ENCODE measurements at places on chromosomes 1 and 21.
A peak's percentile ranks its signal among the peaks of the same experiment; 100 is the strongest.

DNA sequence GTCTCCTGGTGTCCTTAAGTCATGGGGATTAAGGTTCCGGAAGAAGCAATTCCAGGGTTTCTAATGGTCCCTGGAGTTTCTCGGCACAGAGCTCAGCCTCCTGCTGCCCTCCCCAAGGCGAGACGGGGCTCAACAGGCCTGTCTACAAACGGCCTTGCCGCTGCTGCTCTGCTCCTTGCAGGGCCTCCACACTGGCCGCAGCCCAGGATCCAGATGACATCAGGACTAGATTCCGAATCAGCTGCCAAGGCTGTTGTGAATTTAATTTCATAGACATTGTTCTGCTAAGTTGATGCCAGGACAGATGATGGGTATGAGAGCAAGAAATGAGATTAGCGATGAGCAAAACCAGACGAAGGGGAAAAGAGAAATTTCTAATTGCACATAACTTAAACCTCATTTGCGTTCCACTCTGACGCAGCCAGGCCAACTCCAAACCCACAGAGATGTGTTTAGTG lies 103.6 kb upstream of the BACE2 start:
- DNase-seq, result no peak

GRCh38 chr1:205484985-205485967 lies 19.2 kb upstream of the CDK18 start:
- peak; percentile 70 for DNase-seq

DNA sequence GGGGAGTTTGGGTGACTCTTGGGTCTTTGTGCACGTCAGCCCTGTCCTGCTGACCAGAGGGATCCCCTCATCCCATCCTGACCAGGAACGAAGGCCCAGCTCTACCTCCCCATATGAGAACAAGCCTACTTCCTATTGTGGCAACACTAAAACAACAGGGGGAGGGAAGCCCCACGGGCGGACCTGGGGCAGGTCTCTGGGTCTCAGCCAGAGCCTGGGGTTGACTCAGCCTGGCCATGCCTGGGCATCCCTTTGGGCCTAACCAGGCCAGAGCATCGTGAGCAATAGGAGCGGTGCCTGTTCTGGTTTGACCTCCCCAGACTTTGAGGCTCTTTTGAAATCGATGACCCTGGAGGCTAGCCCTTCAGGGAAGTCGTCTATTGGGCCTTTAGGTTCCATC lies 16.8 kb downstream of the RPS6KA1 start:
- no peak for DNase-seq

- no peak for DNase-seq
Measured at GRCh38 chr1:169460191-169460833, 25.4 kb downstream of the SLC19A2 start.

- no peak for DNase-seq
Measured at GRCh38 chr1:209484429-209484828, 99.1 kb upstream of the CAMK1G start.

- DNase-seq, result peak; percentile 68
Measured at GRCh38 chr1:168504064-168504837, 39.5 kb downstream of the XCL2 start.

DNA sequence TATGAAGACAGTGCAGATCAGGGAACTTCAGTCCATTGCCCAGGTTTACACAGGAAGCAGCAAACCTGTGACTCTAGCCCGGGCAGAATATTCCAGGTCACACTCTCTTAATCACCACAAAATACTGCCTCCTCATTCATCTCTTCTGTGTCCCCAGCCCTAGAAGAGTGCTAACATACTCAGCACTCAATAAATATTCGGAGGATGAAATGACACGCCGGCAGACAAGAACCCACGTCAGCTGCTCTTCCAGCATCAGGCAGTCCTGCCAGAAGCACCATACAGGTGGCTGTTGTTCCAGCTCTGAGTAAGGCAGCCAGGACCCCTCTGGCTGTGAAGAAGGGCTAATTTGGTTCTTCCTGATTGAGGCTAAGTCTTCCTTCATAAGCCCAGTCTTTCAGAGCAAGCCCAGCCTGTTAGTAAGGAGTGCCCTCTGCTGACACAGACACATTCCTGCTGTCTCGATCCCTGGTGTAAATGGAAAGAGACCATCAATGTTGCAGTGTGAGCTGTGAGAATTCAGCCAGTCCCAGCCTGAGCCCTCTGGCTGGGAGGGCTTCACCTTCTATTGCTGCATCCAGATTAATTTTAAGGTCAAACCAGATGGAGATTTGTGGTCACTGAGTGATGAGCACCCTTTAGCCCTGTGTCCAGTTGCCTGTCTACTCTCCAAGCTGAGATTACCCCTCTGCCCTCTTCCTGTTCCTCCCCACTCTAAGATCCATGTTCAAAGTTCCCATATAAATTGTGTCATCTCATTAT lies 45.0 kb upstream of the KIRREL1 start:
- no peak for DNase-seq

DNA sequence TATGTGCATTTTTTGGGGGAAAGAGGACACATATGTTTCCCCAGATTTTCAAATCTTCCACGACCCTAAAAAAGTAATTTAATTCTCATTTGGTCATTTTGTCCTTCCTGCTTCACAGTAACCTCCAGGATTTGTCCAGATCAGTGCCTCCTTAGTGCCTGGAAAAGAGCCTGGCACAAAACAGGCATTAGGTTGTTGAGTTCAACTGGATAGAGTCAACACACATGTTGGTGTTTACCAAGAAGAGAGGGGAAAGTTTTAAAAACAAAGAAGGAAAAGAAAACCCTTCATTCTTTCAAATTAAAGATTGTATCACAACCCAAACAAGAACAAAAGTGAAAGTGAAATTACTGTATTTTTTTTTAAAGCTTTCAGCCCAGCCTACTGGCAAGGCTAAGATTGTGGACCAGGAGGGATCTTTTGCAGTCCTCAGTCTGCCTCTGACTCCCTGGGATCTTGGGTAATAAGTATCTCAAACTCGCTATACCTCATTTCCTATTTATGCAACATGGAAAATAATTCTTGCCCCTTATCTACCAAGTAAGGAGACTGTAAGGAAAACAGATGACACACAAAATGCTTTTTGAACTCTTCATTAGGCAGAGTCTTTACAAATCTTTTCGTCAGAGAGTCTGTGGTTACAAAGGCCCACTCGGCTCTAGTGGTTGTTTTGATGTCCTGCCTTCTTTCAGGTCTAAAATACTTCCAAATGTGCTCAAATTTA lies 57.8 kb downstream of the ZNF281 start:
- no peak for DNase-seq

GRCh38 chr1:1630191-1630964 lies 1.6 kb upstream of the MMP23B start:
- peak; percentile 96 for DNase-seq

DNA sequence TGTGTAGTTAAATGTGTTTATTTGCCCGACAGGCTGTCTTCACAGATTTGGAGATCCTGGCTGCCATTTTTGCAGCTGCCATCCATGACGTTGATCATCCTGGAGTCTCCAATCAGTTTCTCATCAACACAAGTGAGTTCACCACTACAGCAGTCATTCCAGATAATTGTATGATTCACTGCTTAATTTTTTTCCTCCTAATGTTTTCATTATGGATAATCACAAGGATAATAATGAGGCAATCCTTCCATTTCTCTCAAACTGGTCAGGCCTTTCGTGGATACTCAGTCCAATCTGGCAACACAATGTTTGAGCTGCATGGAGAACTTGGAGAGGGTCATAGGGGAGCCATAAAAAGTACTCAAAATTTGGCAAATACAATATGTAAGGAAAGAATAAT lies 168.3 kb upstream of the SGIP1 start:
- no peak for DNase-seq

DNA sequence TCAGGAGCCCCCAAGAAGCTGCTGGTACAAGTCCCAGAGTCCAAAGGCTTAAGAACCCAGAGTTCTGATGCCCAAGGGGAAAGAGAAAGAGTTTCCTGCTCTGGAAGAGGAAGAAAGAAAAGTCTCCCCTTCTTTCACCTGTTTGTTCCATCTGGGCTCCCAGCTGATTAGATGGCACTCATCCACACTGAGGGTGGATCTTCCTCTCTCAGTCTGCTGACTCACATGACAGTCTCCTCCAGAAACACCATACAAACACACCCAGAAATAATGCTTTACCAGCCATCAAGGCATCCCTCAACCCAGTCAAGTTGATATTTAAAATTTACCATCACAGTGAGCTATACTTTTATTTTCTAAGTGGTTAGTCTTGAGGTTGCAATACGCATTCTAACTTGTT lies 257.9 kb downstream of the PAPPA2 start:
- no peak for DNase-seq

DNA sequence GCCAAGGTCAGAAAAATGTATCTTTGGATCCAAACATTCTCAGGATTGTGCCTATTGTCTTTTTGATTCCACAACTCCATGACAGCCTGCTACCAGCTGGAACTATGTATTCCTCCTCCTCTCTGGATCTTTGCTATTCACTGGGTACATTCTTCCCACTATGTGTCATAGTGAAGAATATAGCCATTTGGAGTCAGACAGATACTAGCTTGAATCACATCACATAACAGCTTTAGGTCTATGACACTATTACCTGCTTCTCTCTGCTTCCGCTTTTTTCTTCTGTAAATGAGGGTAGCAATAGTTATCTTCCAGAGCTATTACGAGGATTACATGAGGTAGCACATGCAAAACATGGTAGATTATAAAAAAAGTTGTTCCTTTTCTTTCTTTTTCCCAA lies 5.4 kb upstream of the EXO1 start:
- DNase-seq, result no peak

- no peak for DNase-seq
Measured at GRCh38 chr1:199449221-199449620, 578.3 kb upstream of the NR5A2 start.

- no peak for DNase-seq
Measured at GRCh38 chr1:230153641-230154296, 86.7 kb downstream of the GALNT2 start.

DNA sequence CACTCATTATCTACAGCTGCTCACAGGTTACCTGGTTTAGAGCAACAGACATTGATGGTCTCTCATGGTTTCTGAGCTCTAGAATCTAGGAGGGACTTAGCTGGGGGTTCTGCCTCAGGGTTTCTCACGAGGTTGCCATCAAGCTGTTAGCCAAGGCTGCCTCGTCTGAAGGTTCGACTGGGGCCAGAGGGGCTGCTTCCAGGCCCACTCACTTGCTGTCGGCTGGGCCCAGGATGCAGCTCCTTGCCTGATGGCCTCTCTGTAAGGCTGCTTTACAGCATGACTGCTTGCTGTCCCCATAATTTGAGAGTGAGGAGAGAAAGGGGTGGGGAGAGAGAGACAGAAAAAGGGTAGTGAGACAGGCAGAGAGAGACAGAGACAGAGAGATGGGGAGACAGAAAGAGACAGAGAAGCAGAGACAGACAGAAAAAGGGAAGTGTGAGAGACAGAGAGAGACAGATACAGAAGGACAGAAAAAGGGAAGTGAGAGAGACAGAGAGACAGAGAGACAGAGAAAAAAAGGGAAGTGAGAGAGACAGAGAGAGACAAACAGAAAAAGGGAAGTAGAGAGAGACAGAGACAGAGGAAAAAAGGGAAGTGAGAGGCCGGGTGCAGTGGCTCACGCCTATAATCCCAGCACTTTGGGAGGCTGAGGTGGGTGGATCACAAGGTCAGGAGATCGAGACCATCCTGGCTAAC lies 106.8 kb upstream of the C1orf174 start:
- no peak for DNase-seq

DNA sequence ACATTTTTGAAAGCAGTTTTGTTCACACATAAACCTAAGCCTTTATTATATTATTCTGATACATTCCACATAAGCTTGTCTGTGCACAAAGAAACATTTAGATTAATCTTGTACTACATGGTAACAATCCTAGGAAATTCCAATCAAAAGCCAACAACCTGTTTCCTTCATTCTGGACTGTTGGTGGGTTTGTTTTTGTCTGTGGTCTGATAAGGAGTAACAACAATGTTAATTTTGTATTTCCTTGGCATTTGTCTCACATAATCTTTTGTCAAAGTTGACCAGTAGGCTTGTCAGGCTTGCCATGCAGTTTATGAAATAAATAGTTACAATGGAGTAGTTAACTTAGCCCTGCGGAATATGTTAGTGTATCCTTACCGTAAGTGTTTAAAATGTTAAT lies 183.3 kb downstream of the DHRS3 start:
- no peak for DNase-seq

DNA sequence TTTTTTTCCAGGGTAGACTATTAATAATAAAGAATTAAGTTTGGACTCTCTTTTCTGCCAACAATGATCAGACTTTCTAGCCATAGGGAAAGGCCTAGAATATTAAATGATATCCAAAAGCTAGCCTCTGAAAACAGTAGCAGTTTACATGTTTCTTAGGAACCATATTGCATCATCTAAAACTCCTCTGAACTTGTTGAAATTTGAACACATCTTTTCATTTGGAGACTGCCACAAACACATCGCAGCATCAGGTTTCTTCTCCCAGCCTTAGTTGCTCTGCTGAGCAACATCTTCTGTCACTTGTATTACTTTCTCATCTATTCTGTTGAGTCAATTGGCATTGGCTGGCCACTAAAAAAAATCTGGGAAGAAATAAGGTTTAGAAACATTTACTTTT lies 63.2 kb upstream of the GNG4 start:
- DNase-seq, result no peak

DNA sequence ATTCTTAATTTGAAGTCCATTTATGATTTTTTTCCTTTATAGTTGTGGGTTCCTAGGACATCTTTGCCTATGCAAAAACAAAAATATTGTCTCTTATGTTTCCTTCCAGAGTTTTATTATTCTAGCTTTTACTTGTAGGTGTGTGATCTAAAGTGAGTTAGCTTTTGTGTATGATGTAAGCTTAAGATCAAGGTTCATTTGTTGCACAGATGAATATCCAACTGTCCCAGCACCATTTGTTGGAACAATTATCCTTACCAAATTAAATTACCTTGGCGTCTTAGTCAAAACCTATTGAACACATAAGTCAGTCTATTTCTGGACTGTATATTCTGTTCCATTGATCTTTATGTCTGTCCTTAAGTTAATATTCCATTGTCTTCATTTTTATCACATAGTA lies 337.6 kb downstream of the ZP4 start:
- DNase-seq, result no peak

DNA sequence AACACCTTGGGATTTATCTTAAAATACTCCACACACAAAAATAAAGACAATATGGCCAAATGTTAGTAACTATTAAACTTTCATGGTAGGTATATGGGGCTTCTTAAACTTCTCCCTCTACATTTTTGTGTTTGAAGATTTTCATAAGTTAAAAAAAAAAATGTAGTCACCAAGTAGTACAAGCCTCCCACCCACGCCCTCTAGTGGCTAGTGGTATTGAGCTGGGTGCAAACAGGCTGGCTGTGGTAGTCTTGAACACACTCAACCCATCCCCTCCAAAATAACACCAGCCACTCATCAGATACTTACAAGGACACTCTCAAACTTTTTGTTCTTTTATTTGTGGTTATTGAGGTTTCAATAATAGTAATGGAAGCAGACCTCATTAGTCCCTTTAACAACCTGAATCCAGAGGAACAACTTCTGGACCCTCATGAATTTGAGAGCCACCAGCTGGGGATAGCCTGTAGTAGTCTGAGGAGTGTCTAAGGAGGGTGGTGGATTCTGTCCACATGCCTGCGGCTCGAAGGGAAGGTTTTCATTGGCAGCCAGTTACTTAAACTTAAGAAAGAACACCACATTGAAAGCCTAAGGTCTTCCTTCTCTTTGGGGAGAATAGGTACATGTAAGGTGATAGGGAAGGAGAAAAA lies 15.6 kb downstream of the RD3 start:
- DNase-seq, result peak; percentile 64
